Renal cortex interstitium (tissue), 15 donors: ENCODE measurements at places on chromosomes 12 and 14. TPM values are rescaled to one million over a fixed set of nuclear protein-coding genes. Genes with fewer than 3 reads are reported as not detected.

SERPINA3 gene
- polyA plus RNA-seq, result 0.25 TPM

CFAP54 gene
- 3.2 TPM for polyA plus RNA-seq

RTN1 gene
- 3.5 TPM for polyA plus RNA-seq

CLEC1B gene
- 1.4 TPM for polyA plus RNA-seq

KLHL33 gene
- 0.23 TPM for polyA plus RNA-seq

DNA sequence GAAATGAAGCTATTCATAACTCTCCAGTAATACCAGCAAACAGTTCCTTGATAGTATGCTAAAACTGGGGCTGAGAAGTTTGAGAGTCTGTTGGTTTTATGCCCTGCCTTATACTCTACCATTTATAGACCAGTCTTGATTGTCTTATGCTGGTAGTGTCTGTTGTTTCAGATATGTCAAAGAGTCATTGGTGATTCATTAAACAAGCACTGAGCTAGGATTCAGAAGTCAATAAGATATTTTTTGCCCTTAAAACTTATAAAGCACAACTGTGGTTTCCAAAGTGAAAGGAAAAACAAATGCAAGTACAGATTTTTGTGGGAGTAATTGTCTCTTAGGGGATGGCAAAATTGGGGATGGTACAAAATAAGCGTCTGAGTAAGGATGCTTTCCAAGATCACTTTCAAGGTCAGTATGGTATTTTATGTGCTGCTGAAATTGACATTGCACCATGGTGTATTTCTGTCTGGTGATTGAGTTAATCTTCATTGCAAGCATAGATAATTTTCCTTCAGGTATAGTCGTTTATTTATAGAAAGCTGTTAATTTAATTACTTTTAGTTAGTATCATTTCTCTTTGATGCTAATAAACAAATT, 289.5 kb upstream of the E2F7 start:
- no peak for DNase-seq

GRCh38 chr14:93732524-93732923, 55.8 kb downstream of the PRIMA1 start:
- no peak for DNase-seq

DNA sequence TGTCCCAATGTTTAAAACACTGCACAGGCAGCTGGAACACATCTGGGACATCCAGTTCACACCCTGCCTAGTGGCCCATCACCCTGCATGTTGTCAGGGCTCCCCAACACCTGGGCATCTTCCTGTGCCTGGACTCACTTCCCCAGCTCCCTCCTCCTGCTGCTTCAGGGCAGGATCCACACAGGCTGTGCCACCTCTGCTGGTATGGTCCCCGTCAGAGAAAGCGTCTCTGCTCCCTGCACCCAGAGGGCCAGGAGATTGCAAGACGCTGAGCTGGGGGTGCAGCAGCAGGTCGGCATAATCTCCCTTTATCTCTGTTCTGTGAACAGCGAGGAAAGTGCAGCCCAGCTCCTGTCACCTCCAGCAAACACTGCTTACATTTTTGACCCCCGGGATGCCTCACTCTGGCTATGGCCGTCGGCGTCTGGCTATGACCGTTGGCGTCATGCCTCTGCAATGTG, 124.3 kb downstream of the ADGRD1 start:
- DNase-seq, result no peak

DNA sequence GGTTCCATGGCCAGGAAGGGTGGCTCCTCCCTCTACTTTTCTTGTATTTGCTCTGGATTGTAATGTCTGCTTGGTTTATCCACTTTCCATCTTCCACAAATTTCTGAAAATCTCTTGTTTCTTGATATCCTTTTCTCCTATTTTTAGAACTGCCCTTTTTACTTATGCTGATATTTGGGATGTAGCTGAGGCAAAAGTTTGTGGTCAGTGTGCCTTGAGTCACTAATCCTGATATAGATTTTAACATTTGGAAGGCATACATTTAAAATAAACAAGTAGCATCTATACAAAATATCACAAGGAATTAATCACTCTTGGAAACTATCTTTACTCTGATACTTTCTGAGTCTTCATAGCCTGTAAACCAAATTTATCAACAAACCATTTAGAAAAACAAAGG, 11.0 kb downstream of the GRIP1 start:
- DNase-seq, result no peak

DNA sequence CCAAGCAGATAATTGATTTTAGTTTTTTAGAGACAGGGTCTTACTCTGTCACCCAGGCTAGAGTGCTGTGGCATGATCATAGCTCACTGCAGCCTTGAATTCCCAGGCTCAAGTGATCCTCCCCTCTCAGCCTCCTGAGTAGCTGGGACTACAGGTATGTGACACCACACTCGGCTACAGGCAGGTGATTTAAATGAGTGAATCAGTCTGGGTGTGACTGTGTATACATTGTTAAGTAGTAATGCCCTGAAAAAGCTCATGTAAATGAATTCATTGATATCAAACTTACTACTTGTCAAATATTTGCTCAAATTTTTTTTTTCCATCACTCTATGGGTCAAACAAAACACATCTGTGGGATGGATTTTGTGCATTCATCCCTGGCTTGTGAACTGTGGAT, 6.3 kb upstream of the USP44 start:
- DNase-seq, result no peak

- peak; percentile 90 for DNase-seq
These were observed at the start of gene TBX3 for GRCh38 chr12:114684098-114684869. Gene TBX3 (minus strand): TSS chr12:114684175. CDS start chr12:114683200, 975 bp downstream.

- no peak for DNase-seq
These were observed 6.5 kb upstream of the DEGS2 start for GRCh38 chr14:100165831-100166440.

GRCh38 chr12:122147514-122148290, 26.3 kb downstream of the IL31 start:
- no peak for DNase-seq

DNA sequence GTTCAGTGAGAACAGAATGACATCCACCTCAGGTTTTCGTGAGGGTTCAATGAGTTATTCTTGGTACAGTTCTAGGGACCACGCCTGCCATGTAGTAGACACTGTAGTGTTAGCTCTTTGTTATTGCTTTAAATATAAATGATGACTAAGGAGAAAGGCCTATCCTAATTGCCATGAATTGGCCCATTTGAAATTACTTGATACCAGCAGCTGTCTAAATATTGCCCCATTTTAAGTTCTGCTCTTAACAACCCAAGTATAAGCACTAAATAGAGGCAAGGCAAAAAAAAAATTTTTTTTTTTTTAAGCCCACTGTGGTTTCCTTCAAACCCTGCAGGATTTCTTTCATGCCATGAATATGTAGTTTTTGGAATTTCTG, 84.5 kb downstream of the BORCS5 start:
- DNase-seq, result no peak

DNA sequence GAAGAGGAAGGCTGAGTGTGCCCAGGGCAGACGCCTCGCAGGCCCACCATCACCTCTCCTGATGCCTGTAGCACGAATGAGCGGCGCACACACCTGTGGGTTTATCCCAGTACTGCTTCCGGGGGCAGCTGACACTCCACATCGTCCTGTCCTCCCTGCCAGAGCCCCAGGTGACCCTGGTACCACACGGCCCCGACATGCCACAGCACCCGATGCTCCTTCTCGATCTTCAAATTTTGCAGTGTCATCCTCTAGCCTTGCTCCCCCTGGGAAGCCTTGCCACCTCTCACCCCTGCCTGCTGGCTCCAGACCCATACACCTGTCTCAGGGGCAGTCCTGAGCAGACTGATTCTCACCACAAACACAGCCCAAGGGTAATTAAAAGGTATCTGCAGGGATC, 40.6 kb downstream of the ANO2 start:
- no peak for DNase-seq

- DNase-seq, result no peak
These were observed 229.6 kb downstream of the BCAT1 start for GRCh38 chr12:24719293-24719721.

DNA sequence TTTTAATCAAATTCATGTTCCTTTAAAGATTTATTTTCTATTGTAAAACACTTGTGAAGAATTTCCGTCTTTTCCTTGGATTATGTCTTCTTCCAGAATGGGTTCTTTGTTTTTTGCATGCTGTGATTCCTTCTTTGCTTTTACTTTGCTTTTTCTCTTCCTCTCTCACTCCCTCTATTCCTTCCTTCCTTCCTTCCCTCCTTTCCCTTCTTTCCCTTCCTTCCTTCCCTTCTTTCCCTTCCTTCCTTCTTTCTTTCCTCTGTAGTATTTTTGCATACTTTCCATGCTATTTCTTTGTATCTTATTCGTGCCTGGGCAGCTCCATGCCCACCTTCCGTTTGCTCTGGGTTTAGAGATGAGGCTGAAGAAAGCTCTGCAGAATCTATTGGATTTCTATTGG, 21.6 kb upstream of the FGF23 start:
- DNase-seq, result no peak

DNA sequence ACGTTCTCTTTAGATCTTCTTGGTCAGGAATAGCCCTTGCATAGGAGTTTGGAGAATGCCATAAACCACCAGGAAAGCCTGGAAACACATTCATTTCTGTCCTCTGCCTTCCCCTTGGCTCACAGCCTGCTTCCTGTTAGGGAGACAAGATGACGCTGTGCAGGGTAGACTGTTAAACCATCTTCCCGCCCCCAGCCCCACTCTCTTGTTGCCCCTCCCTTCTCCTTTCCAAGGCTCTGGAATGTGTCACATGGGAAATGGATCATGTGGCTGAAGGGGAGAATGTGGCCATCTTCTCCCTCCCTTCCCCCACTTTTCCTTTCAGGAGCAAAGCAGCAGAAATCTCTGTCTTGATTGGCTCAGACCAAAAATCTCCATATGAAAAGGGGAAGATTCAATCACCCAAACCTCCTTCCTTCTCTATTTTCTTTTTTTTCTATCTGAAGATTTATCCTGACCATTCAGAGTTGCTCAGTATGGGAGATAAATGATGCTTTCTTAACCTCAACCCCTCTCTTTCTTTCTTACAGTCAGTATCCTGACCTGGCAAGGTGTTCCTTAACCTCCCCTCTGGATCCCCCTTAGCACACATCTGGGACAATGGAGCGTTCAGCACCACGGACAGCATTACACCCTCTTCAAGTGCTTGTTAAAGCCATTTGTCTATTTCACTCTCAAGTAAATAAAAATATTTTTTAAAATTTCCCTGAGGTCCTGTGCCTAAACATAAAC, 11.4 kb downstream of the GPR19 start:
- peak; percentile 52 for DNase-seq
